ENCODE measurements at places on chromosomes 2 and 18.

- no peak for DNase-seq
Observed at GRCh38 chr18:74360852-74361655, 45.4 kb downstream of the C18orf63 start.

- peak; percentile 79 for DNase-seq
Observed at GRCh38 chr18:28256166-28256565, 79.2 kb upstream of the CDH2 start.

GRCh38 chr2:7648221-7648795 lies 731.1 kb downstream of the RNF144A start:
- DNase-seq, result no peak

- DNase-seq, result no peak
Observed at GRCh38 chr2:118889995-118890394, 42.5 kb upstream of the EN1 start.

DNA sequence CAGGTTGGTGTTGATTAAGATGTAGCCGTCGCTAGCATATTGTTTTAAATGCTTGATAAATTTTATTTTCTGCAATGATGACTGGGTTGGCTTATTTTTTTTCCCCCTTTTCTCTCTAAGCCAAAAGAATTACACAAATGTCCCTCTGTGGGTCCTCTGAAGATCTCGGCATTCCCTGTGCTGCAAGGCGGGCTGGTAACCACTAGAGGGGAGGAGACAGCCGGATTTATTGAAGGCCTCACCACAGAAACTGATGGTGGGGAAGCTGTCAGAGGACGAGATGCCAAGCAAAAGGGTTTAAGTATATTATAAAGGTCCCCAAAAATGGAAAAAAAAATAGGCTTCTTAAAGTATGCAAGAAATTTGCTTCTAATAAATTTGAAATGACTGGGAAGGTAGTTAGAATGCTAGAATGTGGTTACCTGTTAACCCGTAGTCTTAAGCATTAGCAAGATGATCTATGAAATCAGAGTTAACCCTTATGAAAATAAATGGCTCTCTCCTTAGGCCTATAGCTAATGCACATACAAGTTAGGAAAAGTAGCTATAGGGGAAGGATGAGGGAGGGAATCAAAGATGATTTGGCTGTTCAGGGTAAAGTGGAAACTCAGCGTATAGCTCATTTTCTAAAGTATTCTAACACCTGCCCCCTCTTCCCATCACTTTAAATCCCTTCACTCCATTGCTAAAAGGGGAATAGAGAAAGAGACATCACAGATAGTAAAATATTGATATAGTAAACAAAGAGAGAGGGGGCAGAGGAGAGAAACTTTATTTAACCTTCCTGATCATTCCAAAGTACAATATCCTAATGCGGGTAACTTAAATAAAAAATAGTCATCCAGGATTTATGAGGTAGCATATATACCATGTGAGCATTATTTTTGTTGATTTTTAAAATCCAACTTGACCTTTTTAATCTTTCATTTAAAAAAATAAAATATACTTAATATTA lies 894.5 kb upstream of the POU3F3 start:
- peak; percentile 62 for DNase-seq

DNA sequence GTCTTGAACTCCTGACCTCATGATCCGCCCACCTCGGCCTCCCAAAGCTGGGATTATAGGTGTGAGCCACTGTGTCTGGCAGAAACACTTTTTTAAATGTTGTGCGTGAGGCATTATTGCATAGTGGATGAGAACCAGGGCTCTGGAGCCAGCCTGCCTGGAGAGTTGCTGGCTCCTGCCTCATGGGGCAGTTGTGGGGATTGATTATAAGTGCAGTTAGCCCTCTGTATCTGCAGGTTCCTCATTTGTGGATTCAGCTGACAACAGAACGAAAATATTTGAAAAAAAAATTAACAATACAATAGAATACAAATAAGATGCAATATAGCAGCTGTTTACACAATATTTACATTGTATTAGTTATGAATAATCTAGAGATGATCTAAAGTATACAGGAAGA lies 129.4 kb upstream of the EML6 start:
- no peak for DNase-seq

GRCh38 chr2:5594249-5594695 lies 97.9 kb upstream of the SOX11 start:
- peak; percentile 48 for DNase-seq

DNA sequence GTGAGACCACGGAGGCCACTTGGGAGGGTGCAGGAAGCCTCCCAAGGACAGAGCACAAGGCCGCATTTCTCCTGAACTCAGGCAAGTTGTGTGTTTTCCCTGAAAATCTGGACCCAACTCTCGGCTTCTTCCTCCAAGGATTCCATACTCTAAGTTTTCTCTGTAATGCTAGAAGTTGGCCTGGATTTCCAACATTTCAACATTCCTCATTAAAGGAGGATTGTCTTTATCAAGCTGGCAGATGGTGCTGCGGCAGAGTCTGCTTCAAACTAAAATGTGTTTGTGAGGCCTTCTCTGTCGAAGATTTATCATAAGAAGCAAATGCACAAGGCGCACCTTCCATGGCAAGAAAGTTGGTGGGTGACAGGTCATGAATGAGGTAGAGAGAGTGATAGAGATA lies 94.4 kb upstream of the SATB2 start:
- DNase-seq, result no peak

DNA sequence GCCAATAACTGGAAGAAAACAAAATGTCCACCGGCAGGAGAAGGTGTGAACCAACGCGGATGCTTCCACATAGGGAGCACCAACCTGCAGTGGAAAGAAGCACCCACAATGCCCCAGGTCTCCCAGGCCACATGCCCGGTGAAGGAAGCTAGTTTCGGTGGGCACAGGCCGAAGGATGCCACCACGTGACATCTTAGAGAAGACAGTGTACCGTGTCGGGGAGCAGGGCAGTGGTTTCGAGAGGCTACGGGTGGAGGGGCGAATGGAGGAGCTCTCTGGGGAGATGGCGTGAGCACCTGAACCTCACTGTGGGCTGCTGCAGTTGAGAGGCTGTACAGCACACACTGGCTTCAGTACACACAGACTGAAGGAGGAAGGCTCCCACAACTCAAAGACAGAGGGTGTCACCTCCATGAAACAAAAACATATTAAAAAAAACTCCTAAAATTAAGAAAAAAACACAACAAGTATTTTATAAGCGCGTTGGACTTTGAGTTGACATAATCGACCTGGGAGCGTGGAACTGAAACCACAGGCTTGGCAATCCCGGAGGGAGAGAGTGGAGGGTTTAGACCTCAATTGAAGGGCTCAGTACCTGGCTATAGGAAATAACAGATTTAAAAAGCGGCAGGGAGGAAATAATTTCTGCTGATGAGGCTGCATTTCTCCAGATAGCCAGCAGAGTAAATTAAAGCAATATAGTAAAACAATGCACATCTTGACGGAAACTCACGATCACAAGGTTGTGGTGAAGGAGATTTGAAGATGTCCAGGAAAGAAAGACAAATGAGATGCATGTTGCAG lies 160.1 kb downstream of the RTP5 start:
- no peak for DNase-seq

DNA sequence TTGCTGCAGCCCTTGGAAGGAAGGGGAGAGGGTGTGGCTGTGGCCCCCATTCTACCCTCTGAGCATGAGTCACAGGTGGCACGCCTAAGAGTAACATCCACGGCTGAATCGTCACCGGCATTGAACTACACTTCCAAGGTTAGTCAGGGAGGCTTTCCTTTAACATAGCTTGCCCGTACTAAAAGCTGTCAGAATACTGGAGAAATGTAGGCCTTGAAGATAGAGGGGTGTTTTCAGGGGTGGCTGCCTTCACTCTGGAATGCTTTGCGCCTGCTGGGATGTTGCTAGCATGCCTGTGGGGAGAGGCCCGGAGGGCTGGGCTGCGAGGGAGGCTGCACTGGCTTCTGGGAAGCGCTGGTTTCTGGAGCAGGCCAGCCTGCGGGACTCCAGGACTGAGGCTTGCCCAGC lies 333.7 kb downstream of the AGAP1 start:
- DNase-seq, result peak; percentile 52

DNA sequence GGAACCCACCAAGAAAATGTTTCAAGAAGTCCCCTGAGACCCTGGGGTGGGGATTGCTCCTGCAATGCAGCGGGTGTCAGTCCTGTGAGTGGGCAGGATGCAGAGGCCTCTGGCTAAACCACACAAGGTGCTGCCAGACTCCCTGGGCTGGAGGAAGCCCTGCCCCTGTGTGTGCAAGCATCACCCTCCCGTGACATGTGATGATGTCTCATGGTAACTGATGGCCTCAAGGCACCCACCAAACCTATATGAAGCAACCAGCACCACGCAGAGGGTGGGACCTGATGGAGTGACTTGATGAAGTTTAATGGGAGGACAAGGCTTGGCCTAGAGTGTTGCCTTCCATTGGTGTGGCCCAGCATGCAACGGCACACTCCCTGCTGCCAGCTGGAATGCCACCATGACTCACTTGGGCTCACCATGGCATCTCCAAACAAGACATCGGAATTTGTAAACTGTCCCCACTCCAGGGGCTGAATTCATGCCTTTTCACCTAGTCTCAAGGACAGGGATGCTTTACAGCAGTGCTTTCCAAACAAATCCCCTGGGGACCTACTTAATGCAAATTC lies 8.7 kb upstream of the SLC14A1 start:
- DNase-seq, result peak; percentile 31
